NCI-H524 (cell line): ENCODE measurements at places on chromosomes 2 and 18.
A peak's percentile ranks its signal among the peaks of the same experiment; 100 is the strongest.

GRCh38 chr18:2908166-2908945 lies 61.5 kb downstream of the EMILIN2 start:
- no peak for DNase-seq

GRCh38 chr2:108460345-108461037 lies 11.5 kb downstream of the GCC2 start:
- DNase-seq, result no peak

DNA sequence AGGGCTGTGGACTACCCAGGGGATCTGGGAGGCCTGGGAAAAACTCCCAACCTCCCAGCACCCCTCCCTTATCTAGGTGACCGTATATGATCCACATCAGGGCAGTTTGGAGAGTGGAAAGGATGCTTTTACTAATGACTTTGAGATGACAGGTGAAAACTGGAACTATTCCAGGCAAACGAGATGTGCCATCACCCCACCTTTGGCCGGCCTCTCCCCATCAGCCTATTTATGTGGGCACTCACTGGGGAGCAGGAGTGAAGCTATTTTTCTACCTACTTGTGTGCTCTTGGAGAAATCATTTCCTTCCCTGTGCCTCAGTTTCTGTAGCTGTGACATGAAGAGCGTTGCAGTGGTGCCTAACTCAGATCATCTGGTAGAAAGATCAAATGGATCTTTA lies 107.2 kb downstream of the SMAD7 start:
- no peak for DNase-seq

DNA sequence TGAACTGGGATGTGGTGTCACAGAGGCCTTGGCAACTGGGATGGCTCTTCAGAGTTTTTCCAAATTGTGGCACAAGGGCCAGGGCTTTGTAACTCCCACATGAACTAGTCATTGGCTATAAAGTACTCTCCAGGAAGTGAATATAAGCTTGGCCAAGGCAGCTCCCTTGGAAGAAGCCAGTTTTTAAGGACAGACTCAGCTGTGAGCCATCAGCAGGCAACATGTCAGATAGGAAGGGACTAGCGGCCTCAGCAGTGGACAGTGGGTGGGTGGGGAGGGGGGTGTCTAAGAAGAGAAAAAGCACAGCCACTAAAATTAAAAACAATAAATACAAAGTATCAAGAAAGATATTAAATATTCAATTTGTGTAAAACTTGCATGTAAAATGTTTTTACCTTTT lies 691.1 kb upstream of the PIK3C3 start:
- no peak for DNase-seq

GRCh38 chr2:131488306-131489205 lies 3.6 kb downstream of the MZT2A start:
- peak; percentile 96 for DNase-seq

DNA sequence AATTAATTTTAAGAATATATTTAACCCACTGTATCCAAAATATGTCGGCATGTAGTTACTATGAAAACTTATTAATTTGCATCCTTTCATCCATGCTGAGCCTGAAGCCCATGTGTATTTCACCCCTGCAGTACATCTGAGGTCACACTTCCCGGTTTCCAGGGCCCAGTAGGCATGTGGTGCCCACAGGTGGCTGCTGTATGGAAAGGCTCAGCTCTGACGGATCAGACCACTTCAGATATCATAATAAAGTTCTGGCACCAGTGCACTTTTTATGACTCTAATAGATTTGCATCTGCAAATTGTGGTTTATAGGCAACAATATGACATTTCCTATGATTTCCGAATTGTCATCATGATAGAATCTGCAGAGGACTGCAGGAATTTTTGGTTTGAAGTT lies 22.5 kb downstream of the SH3RF3 start:
- no peak for DNase-seq

DNA sequence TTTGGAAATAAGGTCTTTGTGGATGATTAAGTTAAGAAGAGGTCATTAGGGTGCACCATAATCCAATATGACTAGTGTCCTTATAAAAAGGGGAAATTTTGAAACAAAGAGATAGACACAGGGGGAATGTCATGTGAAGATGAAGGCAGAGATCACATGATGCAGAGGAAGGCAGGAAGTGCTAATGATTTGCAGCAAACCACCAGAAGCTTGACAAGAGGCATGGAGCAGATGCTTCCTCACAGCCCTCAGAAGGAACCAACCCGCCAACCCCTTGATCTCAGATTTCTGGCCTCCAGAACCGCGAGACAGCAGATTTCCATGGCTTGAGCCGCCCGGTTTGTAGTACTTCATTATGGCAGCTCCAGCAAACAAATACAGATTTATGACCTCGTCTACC lies 17.4 kb upstream of the SMARCAL1 start:
- no peak for DNase-seq

DNA sequence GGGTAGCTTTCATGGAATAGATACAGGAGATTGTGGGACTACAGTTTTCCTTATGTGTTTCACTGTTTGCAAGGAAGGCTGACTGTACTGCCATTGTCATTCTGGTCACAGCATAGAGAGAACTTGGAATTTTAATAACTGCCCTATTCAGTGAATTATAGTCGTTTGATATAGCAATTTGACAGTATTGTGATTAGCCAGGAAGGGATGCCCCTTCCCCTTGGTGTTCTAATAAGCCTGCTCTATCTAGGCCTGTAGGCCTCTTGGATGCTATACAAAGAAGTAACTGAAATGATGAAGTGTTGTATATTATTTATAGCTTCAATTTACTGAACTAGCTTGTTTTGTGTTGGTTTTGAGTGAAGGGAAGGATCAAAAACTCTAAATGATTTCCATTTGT lies 528.6 kb upstream of the CDH2 start:
- DNase-seq, result no peak

GRCh38 chr2:181104512-181105115 lies 124.2 kb downstream of the UBE2E3 start:
- peak; percentile 36 for DNase-seq

DNA sequence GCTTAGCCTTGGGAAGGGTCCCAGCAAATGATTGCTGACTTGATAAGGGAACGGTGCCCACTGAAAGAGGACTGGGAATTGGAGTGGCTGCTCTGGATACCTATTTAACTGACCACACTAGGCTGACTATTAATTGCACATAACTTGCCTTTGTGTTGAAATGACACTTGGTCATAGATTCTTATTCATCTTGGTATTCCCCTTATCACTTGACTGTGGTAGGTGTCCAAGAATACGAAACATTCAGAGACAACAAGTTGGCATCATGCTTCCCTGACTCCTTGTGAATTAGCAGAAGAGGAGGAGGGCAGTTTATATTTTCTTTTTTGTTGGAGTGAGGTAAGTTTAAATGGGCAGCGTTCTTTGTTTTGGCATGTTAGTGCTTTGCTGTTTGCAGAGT lies 13.4 kb downstream of the FMNL2 start:
- DNase-seq, result no peak

DNA sequence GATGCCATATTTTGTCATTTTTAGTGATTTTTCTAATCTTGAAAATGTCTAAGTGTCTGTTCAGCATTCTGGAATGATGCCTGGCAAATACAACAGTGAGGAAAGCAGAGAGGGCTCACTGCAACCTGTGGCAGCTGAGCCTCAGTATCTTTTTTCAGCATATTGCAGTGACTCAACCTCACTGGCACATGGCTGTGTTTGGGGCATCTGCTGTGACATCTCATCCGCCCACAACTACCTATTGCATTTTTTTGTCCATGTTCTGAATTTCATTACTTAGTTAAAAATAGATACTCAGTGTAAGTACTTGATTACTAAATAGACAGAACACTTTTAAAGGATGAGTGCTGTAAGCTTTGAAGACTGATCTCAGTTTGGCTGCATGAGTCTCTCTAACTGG lies 10.7 kb downstream of the BABAM2 start:
- no peak for DNase-seq

DNA sequence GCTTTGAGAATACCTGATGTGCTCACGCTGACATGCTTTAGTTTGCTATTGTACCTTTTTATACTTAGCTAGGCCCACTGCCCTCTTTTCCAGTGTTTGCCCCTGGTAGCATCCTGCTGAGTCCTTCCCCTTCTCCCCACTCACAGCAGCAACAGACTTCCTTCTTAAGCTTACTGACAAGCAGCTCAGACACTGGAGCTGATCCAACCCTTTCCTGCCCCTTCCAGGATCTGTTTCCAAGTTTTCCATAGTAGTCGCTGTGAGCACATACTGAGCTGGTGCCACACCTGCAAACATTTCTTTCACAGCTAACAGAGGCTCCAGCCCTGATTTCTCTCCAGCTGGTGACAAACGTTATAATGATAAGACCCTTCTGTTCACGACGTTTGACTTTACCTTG lies 991.4 kb upstream of the CELF4 start:
- no peak for DNase-seq

- DNase-seq, result peak; percentile 76
Measured at GRCh38 chr2:229715895-229716507, 1.6 kb upstream of the DNER start.

DNA sequence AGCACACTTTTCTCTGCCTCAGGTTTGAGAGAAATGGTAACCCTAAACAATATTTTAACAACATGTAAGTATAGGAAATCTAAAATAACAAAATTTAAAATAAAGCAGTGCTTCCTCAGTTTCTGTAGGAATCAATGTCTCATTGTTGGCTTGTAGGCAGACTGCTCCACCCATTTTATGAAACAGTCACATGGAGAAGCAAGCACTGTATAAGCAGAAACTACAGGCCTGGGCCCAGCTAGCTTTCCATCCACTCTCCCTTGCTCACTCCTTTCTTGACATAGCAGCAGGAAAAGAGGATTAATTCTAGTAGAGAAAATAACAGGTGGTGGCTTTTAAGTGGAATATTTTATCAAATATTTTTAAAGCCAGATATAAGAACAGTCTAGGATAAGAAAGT lies 97.2 kb downstream of the PLEKHM3 start:
- DNase-seq, result peak; percentile 47

DNA sequence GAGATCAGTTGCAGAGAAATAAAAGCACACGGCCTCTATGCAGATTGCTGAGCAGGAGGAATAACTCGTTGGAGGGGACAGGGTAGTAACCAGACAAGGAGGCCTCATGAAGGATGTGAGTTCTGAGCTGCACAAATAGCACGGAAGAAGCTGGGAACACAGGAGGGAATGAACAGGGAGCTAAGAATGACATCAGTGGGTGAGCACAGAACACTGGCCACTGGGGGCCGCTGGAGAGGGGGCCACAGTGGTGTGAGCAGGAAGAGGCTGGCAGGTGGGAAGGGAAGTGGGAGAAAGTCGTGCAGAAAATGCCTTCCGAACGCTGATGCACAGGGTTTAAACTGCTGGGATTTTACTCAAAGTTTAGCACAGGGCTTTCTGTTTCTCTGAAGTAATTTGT lies 61.0 kb downstream of the ZAP70 start:
- DNase-seq, result no peak

DNA sequence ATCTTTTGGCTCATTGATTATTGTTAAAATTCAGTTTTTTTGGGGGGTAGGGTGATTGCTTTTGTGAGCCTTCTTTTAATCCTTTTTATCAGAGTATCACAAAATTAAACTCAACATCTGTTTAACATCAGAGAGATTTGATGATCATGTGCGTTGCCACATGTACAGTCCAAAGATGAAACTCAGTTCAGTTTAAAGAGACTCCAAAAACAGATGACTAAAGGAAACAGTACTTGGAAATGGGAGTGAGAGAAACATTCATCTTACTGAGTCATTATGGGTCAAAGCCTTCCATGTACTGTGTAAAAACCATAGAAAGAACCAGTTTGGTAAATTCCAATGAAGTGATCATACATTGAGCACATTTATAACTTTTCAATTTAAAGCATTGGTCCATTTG lies 53.0 kb downstream of the LYPD6 start:
- no peak for DNase-seq

GRCh38 chr18:25314838-25315190 lies 37.2 kb downstream of the ZNF521 start:
- no peak for DNase-seq

DNA sequence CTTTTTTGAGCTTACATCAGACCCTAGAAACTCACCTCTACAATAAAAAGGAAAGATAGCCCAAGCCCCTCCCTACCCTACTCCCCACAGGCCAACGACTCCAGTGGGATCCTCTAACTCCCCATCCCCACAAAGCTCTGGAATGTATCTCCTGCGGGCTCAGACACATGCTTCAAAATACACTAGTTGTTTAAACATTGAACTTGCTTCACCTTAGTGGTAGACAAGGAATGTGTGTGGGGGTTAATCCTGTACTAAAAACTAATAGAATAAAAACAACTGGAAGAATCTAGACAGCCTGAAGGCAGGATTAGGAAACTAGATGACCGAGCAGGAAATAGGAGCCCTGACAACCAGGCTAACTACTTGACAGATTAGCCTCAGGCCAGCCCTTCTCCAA lies 211.5 kb downstream of the SUCLG1 start:
- no peak for DNase-seq

- no peak for DNase-seq
Measured at GRCh38 chr2:107278672-107279071, 392.7 kb upstream of the ST6GAL2 start.

GRCh38 chr18:24831081-24831480 lies 370.6 kb downstream of the HRH4 start:
- DNase-seq, result no peak

DNA sequence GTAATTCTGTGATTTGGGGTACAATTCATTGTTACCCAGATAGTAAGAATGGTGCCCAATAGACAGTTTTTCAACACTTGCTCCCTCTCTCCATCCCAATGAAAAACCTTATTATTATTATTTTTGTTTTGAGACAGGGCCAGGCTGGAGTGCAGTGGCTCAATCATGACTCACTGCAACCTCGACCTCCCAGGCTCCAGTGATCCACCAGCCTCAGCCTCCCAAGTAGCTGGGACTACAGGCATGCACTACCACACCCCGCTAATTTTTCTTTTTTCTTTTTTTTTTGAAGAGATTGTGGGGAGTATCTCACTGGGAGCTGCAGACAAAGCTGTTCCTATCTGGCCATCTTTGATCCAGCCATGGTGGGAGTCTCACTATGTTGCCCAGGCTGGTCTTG lies 7.2 kb downstream of the TGFA start:
- DNase-seq, result no peak

DNA sequence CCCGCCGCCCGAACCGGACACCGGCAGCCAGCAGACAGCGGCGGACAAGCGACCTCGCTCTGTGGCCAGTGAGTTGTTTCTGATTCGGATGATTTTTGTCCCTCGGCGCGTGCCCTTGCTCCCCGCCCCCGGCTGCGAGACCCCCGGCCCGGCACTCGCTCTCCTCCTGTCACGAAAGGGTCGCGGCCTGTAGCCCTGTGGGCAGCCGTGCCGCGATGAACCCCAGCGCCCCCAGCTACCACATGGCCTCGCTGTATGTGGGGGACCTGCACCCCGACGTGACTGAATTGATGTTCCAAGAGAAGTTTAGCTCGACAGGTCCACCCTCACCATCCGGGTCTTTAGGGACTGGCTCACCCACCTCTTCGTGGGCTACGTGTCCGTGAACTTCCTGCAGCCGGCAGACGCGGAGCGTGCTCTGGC lies 1257.5 kb upstream of the ACVR2A start:
- no peak for DNase-seq
